Stimulated activated CD8-positive, alpha-beta memory T cell treated with anti-CD3 and anti-CD28 coated beads, Interleukin-2, amount 100 ng/mL, for 1 hour (primary cell): ENCODE measurements at places on chromosomes 7 and 10.
A peak's percentile ranks its signal among the peaks of the same experiment; 100 is the strongest.

- DNase-seq, result no peak
These were observed 153.0 kb upstream of the PPP2R2D start for GRCh38 chr10:131747791-131748190.

DNA sequence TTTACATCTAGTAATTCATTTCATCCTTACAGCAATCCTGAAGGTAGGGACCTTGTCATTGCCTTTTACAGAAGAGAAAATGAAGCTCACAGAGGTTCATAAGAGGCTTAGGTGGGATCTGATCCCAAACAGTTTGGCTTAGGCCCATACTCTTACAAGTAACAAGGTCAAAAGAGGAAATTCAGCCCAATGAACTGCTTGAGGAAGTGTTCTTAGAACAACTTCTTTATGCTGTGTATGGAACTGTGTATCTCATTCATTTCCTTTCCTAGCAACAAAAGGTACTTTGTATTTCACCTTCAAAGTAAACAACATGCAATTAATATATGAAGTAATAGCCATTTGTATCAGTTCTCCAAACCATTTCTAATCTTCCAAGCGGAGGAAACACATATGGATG is 79.3 kb downstream of the AVL9 start:
- no peak for DNase-seq

DNA sequence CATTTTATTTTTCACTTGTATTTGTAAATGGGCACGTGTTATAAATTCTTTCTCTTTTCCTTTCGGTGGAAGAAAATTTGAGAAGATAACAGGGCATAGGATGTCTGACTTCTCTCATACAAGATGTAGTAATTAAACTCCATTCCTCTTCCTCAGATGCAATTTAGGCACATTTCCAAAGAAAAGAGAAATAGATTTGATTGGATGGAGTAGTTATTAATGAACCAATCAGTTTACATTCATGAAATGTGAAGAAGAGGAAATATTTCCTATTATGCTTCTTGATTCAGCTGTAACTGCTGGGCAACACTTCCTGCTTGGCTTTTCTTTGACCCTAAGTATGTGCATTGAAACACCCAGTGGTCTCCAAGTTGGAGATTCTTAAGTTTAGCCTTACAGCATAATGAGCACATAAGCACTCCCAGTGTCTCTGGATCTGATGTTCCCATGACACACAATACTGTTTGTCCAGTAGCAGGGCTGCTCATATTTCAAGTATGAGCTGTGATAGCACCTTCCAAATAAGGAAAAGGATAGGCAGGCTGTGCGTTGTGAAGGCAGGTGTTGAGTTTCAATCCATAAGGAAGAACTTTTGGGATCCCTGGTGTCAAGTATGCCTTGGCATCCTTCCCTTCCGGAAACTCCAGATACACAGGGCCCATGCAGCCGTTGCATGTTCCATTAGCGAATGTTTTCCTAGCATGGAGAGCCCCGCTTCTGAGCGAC is 33.4 kb upstream of the COBL start:
- DNase-seq, result no peak

DNA sequence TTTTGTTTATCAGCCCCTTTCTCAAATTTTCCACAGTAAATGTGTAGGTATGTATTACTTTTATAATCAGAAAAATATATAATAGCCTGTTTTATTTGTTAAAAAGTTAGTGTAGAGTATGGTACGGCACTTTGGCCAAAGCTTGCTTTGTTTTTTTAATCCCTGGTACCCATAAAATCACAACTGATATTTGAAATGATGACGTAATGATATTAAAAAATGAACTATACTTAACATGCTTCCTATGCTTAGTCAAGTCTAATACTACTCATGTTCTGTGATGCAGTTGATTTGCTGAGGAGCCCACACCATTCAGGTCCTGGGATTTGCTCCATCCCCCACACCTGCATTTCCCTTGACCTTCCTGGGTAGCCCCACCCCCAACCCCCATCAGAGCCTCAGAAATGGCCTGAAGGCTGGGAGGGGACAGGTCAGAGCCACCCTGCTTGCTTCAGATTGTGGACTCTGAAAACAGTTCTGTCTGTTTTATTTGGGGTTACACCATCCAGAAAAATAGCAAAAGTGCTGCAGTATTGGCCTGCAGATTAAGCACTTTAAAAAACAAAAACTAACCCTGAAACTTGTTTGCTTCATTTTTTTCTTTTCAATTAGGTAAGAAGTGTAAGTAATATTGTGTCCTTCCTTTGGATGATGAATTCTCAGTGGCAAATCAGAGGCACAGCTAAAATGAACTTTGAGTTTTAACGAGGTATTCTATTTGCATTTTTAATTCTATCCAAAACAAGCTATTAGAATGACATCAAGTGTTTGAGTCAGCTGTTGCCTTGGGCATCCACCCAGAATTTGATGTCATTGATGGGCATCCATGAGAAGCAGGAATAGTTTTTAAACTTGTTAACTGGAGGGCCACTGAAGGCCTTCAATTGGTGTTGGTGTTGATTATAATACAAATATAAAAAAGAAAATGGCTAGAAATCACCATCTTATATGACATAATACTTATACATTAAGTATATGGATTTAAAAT is 23.3 kb downstream of the PLCE1 start:
- no peak for DNase-seq

GRCh38 chr7:143892527-143893300 is 9.3 kb downstream of the TCAF1 start:
- DNase-seq, result no peak

DNA sequence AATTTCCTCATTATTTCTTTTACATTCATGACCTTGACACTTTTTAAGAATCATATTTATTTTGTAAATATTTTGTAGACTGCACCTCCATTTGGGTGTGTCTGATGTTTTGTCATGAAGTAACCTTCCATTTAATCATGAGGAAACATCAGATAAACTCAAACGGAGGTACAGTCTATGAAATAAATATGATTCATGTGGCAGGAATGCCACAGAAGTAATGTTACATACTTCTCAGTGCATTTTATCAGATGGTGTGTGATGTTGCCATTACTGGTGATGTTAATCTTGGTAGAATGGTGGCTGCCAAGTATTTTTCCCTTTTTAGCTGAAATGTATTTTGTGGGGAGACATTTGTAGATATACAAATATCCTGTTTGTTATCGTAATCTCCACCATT is 64.9 kb downstream of the ZNF37A start:
- no peak for DNase-seq

GRCh38 chr7:85734823-85735222 is 548.0 kb upstream of the SEMA3D start:
- no peak for DNase-seq

DNA sequence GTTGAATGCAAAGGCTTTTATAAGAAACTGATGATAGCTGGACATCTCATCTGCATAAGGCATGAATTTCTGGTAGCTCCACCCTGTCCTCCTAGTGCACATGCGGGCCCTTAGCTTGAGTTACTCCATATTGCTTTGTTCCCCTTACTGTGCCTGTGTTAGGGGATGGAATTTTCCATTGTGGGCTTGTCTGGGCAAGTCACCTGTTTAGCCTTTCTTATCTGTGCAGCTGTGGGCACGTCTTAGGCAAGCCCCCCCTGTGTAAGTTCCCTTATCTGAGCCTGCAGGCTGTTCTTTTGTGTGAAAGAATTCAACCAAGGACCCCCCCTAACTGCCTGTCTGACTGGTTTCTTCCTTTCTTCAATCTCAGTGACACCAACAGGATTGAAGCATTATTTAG is 14.5 kb upstream of the CROT start:
- no peak for DNase-seq

DNA sequence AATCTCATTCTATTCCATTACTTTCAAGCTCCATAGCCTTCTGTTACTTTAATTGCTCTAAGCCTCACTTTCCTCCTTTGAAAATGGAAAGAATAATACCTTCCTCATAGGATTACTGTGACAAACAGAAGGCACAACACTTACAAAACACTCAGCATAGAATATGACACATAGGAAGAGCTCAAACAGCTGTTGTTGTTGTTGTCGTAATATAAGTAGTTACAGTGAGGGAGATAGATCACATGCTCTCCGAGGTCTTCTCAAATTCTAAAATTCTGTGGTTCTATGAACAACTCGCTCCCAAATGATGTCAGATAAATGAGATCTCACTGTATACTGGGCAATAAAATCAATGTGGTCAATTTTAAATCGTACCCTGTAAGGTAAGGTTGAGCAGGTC is 1049.3 kb upstream of the C7orf33 start:
- no peak for DNase-seq

GRCh38 chr7:155167706-155168365 is 97.7 kb downstream of the HTR5A start:
- DNase-seq, result no peak

DNA sequence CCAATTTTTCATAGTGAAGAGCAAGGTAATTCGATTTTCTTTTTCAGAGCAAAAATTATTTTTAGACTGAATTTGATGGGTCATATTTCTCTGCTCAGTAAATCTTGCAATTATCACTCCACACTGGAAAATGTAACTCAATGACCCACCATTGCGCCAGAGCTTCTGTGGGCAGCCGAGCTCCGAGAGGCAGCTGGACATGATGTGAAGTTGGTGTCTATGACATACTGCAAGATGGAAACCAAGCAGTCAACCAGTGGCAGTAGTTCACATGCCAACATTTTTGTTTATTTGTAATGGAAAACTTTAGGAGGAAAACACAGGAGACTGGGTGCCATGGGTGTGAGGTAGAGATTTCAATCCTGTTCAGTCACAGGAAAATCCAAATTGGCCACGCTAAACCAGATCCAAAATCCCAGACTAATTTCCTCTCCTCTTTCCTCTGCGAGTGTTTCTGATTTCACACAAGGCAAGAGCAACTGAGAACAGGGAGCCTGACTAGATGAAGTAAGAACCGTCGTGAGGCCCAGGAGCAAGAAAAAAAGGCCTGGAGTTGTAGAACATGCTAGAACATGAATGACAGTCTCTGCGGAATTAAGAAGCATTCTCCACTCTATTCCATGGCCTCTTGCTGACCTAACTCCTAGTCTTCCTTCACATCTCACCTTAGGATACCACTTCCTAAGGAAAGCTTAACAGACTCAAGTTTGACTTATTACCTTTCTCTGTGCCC is 39.3 kb downstream of the CALD1 start:
- no peak for DNase-seq

- DNase-seq, result no peak
These were observed 263.5 kb upstream of the PODXL start for GRCh38 chr7:131819891-131820290.

- DNase-seq, result peak; percentile 21
These were observed 134.3 kb downstream of the GRK5 start for GRCh38 chr10:119341459-119342301.

- no peak for DNase-seq
These were observed 166.4 kb upstream of the COBL start for GRCh38 chr7:51482976-51483375.

- DNase-seq, result no peak
These were observed 94.8 kb downstream of the KIAA1217 start for GRCh38 chr10:24303522-24304310.

DNA sequence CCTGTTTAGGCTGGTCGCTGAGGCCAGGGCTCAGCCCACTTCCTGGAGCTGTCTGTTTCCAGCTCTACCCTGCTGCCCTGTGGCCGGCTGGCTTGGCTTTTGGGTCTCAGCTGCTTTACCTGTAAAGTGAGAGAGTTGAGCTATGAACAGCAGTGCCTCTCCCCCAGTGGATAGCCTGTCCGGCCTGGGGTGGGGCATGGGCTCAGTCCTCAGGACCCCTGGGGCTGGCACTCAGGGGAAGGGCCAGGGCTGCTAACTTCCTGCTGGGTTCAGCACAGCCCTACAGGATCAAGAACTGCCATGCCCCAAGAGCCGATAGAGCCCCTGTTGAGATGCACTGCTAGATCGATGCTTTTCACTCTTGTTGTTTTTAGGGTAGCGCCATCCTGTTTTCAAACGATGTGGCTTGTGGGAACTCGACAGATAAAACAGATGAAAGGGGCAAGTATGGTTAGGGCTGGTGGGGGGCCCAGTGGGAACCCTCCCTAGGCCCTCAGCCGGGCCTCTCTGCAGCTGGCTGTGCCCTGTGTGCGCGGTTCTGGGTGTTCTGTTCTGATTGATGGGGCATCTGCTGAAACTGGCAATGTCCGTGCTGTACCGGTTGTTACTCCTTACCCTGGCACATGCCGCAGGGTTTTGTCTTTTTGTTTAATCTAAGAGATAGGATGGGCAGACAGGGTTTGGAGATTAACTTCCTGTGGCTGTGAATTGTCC is 10.0 kb upstream of the SFRP5 start:
- DNase-seq, result no peak

DNA sequence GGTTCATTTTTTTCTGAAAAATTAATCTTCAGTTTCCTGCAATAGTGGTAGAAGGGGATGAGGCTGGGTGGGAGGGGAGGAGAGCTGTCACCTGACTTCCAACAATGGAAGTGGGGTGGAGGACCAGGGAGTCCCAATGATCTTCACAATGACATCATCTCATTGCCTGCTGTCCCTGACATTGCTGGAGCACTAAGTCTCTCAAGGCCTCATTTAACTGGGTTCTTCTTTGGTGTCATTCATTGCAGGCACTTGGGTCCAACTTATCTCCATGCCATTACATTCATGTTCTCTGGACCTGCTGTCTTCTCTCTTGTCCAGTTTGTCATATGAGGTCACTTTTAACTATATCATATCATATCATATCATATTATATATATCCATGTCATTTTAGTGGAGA is 34.4 kb downstream of the PRTFDC1 start:
- no peak for DNase-seq

DNA sequence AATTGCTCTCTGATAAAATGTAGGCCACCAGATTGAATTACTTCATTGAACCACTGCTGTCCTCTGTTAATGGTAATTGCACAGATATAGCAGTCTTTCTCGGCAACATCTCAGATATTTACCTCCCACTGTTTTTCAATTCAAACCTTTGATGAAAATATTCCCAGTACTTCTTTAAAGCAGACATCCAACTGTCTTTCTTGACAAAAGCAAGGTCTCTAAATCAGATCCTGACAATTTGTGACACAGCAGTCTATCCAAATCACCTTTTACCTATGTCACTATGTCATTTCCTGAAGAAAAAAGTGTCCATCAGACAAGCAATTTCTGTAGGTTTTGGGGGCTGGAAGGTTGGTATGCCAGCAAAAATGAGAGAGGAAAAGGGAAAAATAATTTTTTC is 555.7 kb downstream of the AUTS2 start:
- DNase-seq, result no peak

- DNase-seq, result no peak
These were observed 286.5 kb upstream of the LRRTM3 start for GRCh38 chr10:66639371-66639770.

DNA sequence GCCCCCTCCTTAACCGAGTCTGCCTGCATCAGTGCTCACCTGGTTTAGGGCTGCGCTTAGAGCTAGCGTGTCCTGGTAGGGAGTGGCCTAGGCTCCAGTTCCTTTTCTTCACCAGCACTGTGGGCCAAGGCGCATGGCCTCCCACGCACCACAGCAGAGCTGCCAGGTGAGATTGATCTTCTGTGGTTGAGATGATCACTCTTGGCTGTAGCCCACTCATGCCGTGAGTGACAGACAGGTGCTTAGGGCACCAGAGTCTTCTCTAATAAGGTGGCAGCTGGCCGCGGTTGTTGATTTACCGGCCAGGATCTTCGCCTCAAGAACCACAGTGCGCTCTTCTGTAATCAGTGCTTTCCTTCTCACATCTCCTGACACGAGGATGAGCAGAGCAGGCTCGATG is 157.2 kb upstream of the INSYN2A start:
- no peak for DNase-seq
